Neural crest cell (in vitro differentiated cells): ENCODE measurements at places on chromosomes 13 and 19.

DNA sequence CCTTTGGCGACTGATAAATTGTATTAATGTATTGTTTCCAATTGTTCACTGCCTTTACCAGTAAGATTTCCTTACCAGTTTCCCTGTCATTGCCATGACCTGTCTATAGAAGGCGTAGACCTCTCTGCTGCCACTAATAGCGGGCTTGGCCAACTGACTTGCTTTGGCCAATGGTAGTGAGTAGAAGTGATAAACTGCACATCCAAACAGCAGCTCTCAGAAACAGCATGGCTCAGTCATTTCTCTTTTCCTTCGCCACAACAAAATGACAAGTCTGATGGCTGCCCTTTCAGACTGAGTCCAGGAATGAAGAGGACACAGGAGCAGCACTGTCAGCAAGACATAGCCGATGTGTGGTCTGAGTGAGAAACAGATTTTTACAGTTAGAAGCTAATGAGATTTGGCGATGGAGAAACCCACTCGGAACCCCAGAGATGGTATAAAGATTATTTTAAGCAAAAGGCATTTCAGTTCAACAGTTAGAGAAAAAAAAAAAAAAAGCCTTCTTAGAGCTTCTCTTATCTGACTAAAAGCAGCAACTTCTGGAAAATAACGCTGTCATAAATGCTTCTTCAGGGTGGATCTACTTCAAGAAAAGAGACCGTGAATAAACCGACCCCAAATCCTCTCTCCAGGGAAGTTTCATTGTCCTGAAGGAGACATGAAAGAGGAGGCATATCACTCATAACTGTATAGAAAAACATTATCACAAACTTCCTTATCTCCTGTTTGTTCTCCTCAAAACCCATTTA is 42.0 kb upstream of the TM9SF2 start:
- no peak for DNase-seq

DNA sequence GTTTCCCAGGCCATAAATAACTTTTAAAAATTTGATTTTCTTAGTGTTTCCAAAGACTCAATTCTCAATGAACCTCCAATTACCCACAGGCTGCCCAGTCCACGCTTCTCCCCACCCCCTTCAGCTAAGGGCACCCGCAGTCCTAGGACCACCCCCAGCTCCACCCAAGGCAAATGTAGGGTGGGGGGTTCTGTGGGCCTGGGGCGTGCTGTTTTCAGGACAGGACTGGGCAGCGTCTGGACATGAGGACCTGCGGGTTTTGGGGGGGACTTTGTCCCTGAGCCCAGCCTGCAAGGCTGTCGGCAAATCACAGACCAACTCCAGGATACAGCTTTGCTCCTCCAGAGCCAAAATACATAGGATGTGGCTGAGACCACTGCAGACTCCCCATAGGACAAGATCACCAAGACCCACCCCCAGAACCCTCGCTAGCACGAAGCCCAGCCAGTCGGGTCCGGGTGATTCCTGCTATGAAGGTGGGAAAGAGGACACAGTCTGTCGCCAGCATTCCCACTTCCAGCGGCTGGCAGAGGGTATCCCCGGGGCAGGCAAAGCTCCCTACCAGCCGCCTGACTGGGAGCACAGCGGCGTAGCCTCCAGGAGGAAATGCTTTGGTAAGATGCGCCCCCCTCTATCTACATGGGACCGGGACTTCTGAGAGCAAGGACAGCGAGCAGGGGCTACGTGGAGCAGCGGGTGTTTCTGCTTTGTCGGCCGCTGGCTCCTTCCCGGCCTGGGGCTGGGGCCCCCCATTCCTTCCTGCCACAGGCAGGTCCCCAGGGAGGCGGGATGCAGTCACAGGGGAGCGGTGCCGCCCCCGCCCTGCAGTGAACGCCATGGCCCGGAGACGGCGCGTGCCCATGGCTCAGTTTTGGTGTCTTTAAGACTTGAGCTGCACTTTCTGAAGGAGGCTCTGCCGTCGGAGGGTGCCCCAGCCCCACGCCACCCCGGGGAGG is 1.6 kb upstream of the TIMM13 start:
- no peak for DNase-seq

DNA sequence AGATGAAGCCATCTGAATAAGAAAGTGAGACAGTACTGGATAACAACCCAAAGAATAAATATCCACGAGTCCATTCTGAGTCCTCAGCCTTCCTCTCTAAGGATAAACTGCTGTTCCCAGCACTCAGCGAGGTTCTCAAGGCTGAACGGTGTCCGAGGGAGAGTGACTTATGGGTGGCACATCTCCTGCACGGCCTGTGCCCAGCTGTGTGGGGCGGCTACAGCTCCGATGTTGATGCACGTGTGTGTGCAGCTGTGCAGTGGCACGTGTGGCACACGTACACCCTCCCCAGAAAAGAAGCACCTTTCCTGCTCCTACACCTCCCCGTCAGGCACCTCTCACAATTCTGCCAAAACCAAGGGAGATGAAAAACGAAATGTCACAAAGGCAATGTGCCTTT is 45.0 kb downstream of the RAB20 start:
- no peak for DNase-seq

- DNase-seq, result no peak
These were observed 1359.0 kb downstream of the OLFM4 start for GRCh38 chr13:54387625-54388024.

- no peak for DNase-seq
These were observed 42.0 kb upstream of the TDRD3 start for GRCh38 chr13:60355056-60355455.

DNA sequence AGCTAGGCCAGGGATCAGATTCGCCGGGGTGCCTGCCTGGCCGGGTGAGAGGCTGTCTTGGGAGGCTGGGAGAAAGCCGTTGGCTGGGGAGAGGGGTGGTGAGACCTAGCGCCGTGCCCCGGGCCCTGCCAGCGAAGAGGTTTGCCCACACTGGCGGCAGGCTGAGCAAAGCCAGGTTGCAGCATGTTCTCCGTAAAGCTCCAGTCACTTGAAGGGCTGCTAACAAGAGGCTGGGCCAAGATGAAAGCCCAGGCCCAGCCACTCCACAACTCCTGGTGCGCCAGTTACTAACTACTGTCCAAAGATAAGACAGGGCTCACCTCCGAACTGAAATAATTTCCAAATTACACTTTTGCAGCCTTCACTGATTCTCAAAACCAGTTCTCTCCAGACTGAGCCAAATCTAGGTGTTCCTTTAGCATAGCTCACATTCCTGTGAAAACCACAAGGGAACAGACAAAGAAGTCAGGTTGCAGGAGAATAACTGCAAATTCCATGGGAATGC is 16.3 kb downstream of the ELAVL1 start:
- no peak for DNase-seq

DNA sequence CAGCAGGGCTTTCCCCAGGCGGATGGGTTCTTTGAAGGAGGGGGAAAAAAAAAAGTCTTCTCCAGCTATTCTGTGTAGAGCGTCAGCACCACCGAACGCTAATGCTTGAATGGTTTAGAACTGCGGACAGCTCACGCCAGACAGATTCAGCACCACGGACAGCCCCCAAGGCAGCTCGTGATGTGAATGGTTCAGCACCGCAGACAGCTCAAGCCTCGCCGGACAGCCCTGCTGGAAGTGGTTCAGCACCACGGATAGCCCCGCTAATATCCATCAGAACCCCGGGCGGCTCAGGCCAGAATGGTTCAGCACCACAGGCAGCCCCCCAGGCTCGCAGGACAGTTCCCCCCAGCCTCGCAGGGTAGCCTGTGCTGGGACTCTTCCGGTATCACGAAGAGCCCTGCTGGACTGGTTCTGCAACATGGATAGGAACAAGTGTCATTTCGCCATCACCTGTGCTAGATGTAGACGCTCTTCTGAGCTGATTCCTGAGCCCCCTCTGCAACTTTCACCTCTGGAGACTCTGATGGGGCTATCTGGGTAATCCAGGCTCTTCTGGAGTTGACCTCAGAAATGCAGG is 4.9 kb upstream of the SMIM17 start:
- peak; percentile 46 for DNase-seq

DNA sequence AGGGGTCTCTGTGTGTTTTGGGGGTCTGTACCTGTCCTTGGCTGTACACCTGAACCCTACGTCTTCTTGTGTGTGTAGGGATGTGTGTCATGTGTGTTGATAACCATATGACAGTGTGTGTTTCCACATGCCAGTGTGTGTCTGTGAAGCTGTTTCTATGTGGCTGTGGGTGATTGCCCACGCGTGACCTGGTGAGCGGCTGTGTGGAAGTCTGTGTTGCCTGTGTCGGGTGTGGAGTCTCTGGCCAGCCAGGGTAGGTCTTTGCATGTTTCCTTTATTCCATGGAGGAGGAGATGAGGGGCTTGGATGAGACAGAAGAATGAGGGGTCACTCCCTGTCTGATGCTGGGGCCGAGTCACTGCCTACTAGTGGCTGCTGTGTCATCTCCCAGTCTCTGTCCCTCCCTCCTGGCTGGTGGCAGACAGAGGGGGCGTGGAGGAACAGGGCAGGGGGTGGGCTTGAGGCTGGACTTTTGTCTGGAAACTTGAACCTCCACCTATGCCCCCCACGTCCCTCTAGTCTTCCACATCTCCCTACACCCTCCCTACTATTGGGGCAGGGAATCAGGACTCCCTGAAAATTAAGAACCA is 2.8 kb upstream of the FOSB start:
- DNase-seq, result no peak

DNA sequence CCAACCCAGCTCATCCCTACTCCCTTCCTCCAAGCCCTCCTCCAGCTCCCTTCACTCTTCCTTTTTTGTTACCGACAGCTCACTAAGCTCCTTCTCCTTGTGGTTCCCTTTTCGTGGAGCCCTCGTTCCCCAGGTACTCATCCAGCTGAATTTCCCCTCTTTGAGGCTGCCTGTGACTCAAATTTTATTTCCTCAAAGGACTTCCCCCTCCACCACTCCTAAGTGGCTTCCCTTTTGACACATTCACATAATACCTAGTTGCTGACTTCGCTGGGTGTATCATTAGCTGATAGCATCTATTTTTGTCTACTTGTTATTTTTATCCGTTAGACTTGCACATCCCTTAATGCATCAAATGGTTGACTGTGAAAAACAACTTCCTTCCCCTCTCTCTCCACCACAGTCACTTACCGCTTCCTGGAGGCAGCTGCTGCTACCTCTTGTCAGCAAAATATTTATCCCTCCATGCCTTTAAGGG is 14.5 kb downstream of the FFAR2 start:
- no peak for DNase-seq

DNA sequence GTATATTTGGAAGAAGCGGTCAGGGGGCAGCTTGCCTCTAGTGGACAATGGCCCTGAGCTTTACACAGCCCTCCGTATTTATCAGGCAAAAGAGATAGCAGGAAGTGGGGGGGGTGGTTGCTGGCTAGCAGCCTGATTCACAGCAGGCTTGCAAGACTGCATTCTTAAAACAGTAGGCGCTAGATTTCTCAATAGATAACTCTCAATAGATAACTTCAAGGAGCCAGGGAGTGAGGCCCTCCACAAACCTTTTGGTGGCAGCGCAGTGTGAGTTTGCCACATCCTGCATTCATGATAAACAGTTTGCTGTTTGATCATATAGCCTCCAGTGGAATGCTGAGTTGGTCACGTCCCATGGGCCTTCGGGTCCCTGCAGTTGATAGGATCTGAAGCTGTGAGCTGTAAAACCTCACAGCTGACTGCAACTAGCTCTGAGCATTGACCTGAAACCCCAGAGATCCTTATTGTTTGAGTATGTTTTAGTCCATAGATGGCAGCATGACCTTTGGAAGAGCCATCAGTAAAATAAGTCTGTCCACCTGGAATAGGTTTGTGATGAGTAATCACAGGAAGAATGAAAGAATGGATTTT is 12.2 kb downstream of the FPR3 start:
- no peak for DNase-seq

DNA sequence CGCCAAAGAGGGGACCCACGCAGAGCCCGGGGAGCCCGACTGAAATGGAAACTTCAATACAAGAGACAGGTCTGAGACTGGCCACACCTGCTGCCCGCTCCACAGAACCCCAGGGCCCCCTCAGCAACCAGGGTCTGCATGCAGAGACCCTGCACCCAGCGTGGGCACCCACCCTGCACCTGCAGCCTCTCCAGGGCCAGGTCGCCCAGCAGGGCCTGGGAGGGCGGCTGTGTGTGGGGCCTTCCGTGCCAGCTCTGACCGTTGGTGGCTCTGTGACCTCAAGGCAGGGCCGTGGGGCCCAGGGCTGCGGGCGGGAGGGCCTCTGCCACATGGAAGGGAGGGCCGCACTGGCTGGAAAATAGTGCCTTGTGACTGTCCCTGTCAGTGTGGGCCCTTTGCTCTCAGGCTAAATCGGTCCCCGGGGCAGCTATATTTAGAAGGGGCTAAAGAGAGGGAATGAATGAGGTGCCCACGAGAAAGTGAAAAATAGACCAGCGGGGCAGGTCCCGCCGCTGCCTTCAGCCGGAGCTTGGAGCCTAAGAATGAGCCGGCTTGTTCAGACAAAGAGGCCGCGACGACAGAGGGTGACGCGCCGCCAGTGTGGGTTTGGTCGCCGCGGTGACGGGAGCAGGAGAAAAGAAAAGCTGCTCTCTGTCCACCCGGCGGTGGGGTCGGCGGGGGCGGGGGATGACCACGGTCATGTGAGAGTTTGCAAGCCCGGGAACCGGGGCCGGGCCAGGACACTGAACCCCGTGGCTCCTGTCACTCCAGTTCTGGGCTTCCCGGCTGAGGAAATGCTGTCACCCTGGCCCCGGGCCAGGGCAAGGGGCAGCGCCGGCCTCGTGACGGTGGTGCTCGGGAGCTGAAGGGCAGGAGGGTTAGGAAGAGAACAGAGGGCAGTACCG is 70.5 kb downstream of the GADD45B start:
- peak; percentile 77 for DNase-seq

DNA sequence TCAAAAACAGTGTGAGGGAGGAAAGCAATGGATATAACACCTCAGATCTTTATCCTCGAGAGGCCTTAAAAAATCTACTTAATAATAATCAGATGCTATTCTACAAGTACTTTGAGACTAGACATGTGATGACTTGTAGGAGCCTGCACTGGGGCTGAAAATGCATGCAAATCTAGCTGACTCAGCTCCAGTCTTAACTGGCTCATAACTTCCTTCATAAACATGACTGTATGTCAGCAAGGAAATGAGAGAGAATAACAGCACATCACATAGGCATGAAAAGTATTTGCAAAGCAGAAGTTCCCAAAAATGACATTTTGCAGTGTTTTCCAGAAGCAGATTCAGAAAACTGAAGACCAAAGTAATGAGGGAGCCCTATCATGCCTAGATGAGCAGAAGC is 38.1 kb downstream of the PSG5 start:
- no peak for DNase-seq

DNA sequence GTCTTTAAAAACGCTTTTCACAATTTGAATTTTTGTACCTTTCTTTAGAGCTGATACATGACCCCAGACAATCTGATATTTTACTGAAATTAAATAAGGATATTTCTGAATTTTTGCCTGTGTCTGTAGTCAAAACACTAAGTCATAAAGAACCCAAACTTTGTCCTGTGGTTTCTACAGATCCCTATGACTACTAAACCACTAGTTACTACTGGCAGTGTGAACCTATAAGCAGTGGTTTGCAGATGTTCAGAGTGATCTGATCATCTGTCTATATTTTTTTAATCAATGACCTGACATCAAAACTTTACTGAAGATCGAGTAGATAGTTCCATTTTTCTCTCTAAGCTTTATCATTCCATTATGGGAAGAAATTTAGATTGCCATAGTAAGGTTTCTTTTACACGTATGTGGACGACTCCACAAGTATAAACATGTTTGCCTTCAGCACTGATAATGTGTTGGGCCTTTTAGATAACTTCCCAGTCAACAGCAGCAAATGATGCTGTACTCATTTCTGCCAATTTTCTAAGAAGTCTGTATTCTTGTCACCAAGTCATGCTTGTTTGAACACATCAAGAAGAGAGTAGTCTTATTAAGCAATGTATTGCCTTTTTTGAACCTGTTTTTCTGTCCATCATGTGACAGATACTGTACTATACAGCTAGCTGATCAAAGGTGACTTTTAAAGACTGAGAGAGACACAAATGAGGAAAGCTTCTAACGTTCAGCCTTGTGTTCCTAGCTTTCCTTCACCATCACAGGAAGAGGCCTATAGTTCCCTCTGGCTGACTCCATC is 21.8 kb downstream of the POLR1D start:
- no peak for DNase-seq
